Spinal cord (tissue), 10 donors: ENCODE measurements at places on chromosomes 3 and 15. TPM values are rescaled to one million over a fixed set of nuclear protein-coding genes. Genes with fewer than 3 reads are reported as not detected.

- no peak overlapping the region for H3K27ac ChIP-seq
- H3K4me1 ChIP-seq, result peaks cover 17% of the 10 kb centered on the region
- no peak overlapping the region for H3K4me3 ChIP-seq
- H3K27me3 ChIP-seq, result no peaks in the 10 kb centered on the region
- DNase-seq, result no peak
Measured at GRCh38 chr15:98924401-98925049, 83.1 kb downstream of the PGPEP1L start.

GRCh38 chr15:94951538-94951937 lies 720.2 kb downstream of the MCTP2 start:
- no peaks in the 10 kb centered on the region for H3K36me3 ChIP-seq
- no peak for DNase-seq
- H3K27ac ChIP-seq, result no peak overlapping the region
- no peaks in the 10 kb centered on the region for H3K4me1 ChIP-seq
- H3K4me3 ChIP-seq, result no peak overlapping the region

- peaks cover 6% of the 10 kb centered on the region for H3K4me1 ChIP-seq
- no peak overlapping the region for H3K27ac ChIP-seq
- H3K27me3 ChIP-seq, result no peaks in the 10 kb centered on the region
Measured at GRCh38 chr3:45330510-45331295, 57.7 kb upstream of the LARS2 start.

The C3orf22 gene
- total RNA-seq, result not detected

DNA sequence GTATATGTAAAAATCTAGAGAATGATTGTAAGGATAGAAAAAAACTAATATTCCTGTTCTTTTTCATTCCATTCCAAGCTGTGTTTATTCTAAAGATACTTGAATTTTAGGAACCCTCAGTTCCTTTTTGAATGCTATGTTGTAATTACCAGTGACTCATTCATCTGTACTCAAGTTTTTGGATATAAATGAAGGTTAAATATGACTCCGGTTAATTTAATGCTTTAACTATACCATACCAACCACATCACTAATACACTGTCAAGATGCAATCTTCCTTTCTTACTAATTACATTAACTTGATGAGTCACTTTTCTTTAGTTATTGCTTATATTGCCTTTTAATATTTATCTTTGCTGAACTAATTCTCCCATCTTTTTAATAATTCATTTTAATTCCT lies 68.8 kb upstream of the ZNF148 start:
- no peak overlapping the region for H3K27ac ChIP-seq
- no peaks in the 10 kb centered on the region for H3K27me3 ChIP-seq
- no peak for DNase-seq
- H3K36me3 ChIP-seq, result peaks cover 12% of the 10 kb centered on the region
- no peaks in the 10 kb centered on the region for H3K4me1 ChIP-seq

- H3K4me3 ChIP-seq, result no peak overlapping the region
- no peak for DNase-seq
- peaks cover 9% of the 10 kb centered on the region for H3K4me1 ChIP-seq
Measured at GRCh38 chr15:47678040-47678439, 39.3 kb upstream of the SEMA6D start.

DNA sequence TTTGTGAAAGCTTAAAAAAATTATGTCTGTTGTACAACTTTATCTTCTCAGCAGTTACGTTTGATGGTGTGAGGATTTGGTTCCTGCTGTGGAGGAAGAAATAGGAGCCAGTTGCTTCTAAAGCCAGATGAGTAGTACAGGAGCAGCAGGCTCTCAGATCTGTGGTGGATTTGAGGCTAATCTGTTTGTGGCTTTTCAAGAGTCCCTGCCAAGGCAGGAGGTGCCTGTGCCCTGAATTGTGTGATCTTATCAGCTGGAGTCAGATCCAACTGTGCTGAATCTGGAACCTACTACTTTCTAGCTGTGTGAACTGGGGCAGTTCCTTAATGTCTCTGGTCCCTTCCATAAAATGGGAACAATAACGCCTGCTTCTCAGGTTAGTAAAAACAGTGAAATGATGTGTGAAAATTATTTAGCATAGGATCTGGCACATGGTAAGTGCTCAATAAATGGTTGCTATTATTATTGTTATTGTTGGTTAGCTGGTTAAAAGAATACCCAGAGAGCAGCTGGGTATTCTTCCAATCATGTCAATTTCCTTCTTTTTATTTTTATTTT lies 7.7 kb downstream of the CLDN11 start:
- no peak overlapping the region for H3K4me3 ChIP-seq
- peaks cover 15% of the 10 kb centered on the region for H3K4me1 ChIP-seq
- peak overlapping the region; percentile 79 for H3K27ac ChIP-seq
- no peaks in the 10 kb centered on the region for H3K27me3 ChIP-seq
- no peak for DNase-seq
- H3K36me3 ChIP-seq, result no peaks in the 10 kb centered on the region

- DNase-seq, result no peak
- no peaks in the 10 kb centered on the region for H3K27me3 ChIP-seq
- H3K27ac ChIP-seq, result no peak overlapping the region
- no peak overlapping the region for H3K4me3 ChIP-seq
Measured at GRCh38 chr15:88472225-88472624, 4.7 kb downstream of the MRPS11 start.

The IGSF10 gene
- 13.1 TPM for total RNA-seq
